NCI-H1417 treated with DMSO at 0.1 percent for 48 hours (cell line): ENCODE measurements at places on chromosomes 4 and X.

- no peak for DNase-seq
Observed at GRCh38 chr4:89253311-89253710, 54.3 kb downstream of the GPRIN3 start.

- DNase-seq: no peak
Observed at GRCh38 chr4:40228497-40229365, 31.9 kb downstream of the RHOH start.

DNA sequence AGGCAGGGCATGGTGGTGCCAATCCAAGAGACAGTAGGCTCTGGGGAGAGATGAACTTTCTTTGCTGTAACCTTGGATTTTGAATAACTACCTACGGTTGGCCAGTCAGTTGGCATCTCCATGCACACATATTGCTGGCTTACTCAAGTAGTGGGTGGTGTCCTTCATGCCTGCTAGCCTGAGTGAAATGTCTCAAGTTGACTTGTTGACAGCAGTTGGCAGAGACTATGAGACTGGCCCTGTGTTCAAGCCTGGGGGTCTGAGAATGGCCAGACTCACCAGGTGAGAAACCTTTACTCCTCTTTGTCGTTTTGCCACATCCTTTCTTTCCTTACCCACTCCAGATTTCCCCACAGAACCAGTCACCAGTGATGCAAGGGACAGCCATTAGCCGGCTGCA lies 173.3 kb downstream of the MID1IP1 start:
- no peak for DNase-seq

DNA sequence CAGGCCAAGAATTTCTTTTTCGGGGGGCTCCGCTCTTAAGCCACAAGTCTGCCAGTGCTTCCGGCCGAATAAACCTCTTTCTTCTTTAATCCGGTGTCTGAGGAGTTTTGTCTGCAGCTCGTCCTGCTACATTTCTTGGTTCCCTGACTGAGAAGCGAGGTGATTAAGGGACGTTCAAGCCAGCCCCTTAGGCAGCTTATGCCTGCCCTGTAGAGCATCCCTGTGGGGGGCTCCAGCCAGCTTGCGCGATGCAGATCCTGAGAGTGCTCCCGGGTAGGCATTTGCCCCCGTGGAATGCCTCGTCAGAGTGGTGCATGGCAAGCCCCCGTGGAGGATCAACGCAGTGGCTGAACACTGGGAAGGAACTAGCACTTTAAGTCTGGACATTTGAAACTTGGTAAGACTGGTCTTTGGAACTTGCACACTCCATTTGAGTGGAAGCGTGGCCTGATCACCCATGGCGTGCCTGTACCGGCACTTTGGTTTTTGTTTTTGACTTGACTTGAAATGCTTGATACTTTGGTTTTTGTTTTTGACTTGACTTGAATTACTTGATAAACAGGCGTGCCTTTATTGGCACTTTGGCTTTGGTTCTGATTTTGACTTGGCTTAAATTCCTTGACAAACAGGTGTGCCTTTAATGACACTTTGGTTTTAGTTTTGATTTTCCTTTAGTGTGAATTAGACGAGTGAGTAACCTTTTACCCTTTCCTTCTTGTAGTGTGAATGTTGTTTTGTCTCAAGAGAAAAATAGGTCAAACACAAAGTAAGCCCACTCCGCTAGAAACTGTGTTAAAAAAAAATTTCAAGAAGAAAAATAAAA lies 6.1 kb downstream of the ACOX3 start:
- no peak for DNase-seq

- no peak for DNase-seq
Observed at GRCh38 chr4:139668036-139668435, 2.4 kb downstream of the MGST2 start.

DNA sequence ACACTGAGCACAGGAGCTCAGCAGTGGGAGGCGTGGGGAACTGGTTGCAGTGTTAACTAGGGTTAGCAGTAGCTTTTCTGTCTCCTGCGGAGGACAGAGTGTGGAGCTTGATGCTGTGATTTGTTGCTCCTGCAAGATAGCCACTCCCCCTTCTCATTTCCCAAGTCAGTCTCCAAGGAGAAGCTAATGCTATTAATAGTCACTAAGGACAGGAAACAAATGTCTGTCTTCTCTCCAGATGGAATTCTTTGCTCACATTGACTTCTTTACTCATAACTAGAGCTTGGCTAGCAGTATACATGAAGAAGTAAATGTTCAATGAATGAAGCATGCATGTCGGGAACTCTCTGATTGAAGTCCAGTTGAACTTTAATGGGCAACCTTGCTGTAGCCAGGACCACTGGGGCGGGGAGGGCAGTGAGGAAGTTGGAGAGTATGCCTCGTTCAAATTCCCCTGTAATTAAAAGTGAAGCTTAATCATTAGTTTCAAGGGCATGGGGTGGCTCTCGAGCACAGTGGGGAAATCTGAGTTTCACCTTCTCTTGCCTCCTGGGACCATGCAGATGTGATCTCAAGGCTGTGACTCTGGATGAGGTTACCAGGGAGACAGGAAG lies 156.6 kb upstream of the SCML1 start:
- DNase-seq: no peak

DNA sequence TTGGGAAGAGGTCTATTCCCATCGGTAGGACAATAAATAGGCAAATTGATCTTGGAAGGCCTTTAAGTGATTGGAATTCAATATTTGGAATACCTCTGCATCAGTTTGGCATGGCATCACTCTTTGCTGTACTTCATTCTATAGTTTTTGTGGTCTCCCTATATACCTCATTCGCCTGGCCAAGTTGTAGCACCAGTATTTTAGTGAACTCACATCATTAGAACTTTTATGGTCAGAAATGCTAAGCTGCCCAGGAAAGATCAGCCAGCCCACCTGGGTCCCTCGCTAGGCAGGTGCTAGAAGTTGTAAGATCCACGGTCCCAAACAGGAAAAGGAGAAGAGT lies 40.3 kb downstream of the ZCCHC13 start:
- no peak for DNase-seq

GRCh38 chr4:13543032-13543838 lies 1.1 kb downstream of the NKX3-2 start:
- DNase-seq: no peak

DNA sequence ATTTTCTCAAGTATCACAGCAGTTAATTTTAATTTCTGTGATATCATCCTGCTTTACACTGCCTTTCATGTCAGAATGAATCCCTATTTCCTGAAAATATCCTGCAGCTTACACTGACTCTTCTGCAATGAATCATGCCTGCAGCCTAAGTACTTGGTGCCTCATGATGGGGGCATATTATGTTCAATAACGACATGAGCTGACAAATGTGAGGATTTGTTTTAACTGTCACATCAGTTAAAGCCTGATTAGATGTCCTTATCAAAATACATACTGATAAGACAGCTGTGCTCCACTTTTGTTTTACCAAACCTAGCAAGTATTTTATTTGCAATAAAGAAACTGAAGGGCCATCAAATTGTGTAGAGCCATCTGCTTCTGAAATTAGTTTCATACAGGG lies 359.9 kb upstream of the AGA start:
- no peak for DNase-seq

DNA sequence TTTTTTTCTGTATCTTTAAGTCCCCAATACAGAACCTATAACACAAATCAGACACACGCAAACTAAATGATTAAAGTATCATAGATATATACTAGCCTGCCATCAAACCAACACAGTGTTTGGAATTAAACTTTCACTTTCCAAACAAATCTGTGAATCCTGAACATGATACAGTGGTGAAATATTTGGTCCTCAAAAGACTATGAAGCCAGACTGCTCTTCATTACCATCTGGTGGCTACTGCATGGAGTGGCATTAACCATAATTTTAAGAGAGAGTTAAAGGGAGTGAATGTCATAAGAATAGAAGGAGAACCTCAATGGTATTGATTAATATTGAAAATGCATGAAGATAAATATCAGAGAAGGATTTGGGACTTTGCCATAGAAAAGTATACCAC lies 9.2 kb upstream of the GABRA4 start:
- no peak for DNase-seq

DNA sequence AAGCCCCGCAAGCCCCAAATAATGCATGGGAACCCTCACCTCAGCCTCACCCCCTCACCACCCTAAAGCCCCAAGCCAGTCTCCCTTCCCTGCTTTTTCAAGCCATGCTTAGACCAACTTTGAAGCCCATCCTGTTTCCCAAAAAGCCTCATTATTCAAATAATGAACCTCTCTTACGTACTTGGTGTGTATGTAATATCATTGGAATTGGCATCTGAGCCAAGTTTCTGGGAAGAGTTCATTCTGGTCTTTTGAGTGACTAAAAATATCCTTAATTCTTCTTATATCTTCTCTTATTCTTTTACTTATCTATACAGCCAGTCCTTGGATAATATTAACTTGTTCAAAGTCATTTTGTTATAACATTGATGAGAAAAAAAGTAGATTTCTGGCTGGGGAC lies 875.8 kb upstream of the SLIT2 start:
- DNase-seq: no peak

DNA sequence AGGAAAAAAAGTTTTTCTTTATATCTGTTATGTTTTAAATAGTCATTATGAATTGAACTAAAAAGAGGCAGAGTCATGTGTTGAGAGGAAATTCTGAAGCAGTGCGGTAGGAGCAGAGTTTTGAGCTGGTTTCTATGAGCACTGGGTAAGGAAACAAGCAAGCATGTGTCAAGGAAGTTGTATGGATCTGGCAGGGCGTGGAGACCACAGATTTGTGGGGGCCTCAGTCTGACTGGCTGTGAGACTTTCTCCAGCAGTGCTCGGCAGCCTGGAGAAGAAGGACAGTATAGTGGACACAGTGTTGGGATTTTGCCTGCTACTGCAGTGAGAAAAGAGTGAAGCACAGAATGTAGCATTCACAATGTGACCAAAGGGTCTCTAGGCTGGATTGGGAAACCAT lies 399.1 kb downstream of the INPP4B start:
- DNase-seq: no peak

DNA sequence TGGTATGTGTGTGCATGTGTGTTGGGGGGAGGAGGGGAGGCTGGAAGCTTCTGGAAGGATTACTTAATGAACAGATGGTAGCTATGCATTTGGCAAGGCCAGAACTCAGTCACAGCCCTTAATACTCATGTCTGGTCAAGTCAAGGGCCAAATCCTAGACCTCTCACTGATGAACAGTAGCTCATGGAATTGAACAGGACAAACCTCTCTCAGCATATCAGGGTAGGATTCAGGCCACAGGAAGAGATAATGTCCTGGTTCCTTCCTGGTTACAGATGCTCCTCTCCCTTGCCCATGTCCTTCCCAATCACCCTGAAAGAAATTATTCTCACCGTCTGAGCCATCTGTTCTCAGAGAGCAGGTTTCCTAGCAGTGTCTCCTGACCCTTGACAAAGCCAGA lies 165.7 kb downstream of the SOWAHB start:
- no peak for DNase-seq

GRCh38 chrX:48456628-48457331 lies 13.3 kb downstream of the SLC38A5 start:
- no peak for DNase-seq

DNA sequence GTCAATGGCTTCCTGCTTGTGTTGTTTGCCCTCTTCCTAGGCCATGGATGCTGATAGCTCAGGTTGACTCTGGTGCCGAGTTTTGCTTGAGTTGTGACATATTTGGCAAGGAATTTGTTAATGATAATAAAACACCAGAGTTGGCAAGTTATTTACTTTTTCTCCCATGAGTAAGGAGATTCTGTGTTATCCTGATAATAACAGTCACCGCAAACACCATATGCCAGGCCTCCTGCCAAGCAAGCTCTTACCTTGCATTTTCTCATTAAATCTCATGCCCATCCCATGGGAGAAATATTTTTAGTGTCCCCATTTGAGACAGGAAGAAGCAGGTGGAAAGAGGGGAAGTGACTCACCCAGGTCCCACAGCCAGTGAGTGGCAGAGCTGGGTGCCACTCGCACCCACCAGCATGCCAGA lies 67.4 kb upstream of the CLCN4 start:
- DNase-seq: no peak

DNA sequence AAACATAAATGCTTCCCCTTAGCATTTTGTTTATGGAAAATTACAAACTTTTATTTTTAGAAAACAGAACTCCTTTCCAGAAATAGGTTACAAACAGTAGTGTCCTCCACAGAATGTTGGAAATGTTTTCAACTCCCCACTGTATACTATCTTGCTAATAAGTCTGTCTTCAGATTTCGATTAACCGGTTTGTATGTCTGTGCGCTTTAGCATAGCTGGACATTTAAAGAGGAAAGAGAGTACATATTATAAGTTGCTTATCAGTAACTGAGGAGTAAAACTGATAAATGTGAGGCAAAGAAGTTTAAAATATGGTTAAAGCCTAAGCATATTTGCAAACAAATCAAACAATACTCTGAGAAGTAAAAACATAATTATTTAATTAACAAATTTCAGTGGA lies 3.4 kb downstream of the CXCL8 start:
- DNase-seq: no peak

DNA sequence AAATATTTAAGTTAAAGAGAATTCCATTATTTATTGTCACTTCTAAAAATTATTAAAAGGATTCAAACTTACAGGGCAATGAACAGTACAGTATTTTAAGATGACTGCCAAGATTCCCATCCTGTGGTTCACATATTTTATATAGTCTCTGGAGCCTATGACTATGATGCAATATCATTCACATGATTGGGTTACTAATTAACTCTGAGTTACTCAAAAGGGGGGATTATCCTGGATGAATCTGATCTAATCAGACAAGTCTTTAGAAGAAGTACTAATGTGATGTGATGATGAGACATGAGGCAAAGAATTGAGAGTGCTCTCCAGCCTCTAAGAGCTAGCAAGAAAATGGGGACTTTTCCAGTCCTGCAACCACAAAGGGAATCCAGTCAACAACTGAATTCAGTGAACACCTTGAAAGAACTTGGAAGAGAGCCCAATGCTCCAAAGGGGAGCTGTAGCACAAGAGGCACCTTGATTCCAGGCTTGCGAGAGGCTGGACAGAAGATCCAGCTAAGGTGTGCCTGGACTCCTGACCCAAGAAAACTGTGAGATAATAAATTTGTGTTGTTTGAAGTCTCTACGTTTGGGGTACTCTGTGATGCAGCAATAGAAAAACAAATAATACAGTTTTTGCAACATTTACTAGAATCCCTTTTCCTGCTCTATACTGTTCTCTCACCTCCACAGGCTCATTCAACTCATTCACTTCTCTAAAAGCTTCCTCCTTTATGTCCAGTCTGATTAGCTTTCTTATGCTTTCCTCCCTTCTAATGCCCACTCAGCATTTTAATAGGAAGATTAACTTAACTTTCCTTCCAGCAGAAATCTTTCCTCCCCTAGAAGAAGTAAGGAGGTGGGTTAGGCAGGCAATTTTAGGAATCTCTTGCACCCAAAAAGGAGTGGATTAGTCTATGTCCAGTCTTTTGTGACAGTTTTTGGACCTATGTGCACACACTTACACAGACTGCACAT lies 133.8 kb upstream of the LCORL start:
- no peak for DNase-seq

GRCh38 chr4:36207831-36208520 lies 36.3 kb downstream of the ARAP2 start:
- no peak for DNase-seq

DNA sequence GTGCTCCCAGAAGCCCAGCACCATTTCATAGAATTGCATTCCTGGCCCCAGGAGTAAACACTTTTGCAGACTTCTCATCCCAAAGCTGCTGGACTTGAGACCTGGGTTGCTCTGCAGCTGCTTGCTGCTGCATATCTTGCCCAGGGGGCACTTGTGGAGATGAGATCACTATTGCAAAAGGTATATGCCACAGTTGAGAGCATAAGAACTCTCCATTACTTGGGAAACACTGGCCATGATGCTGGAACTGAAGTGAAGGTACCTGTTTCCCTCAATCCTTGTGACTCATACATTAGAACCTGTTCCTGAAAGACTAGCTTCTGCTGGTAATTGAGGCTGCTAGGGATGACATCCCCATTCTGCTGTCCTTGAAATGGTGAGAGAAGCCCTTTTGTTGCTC lies 43.1 kb upstream of the WDR1 start:
- no peak for DNase-seq

- no peak for DNase-seq
Observed at GRCh38 chr4:83724485-83725335, 188.8 kb downstream of the GPAT3 start.
